Right lung (tissue), 10 donors: ENCODE measurements at places on chromosomes 13 and 19.

DNA sequence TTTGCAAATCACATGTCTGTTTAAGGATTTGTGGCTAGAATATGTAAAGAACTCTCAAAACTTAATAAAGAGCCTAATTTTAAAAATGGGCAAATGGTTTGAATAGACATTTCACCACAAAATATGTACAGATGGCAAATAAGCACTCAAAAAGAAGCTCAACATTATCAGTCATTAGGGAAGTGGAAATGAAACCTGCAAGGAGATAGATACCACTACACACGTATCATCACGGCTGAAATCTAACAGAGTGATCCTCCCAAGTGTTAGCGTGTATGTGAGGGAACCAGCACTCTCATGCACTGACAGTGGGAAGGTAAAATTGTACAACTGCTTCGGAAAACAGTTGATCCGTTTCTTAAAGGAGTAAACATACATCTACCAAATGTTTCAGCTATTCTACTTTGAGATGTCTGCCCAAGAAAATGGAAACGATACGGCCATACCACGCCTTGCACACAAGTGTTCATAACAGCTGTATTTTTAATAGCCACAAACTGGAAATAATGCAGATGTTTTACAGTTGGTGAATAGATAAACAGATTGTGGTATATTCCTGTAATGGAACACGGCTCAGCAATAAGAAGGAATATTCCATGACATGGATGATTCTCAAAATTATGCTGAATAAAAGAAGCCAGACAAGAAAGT, 14.5 kb downstream of the ARHGEF7 start:
- DNase-seq, result no peak

- no peak for DNase-seq
These were observed 141.0 kb downstream of the AKAP11 start for GRCh38 chr13:42412812-42413483.

DNA sequence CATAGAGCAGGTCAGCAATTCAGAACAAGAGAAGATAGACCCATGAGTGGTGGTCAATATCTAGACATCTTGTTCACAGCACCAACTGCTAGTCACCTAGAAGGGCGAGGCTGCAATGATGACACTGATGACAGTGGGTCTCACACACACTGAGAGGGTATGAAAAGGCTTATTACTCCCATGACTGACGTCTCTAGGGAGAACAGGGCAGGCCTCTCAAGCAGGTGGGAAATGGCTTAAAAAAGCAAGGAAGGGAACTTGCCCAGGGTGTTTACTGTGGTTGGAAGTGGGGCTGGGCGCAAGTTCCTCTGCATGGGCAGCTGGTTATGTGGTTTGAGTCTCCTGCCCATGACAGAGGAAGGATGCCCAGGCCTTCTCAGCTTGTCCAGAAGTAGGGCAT, 33.8 kb downstream of the ZNF44 start:
- no peak for DNase-seq

DNA sequence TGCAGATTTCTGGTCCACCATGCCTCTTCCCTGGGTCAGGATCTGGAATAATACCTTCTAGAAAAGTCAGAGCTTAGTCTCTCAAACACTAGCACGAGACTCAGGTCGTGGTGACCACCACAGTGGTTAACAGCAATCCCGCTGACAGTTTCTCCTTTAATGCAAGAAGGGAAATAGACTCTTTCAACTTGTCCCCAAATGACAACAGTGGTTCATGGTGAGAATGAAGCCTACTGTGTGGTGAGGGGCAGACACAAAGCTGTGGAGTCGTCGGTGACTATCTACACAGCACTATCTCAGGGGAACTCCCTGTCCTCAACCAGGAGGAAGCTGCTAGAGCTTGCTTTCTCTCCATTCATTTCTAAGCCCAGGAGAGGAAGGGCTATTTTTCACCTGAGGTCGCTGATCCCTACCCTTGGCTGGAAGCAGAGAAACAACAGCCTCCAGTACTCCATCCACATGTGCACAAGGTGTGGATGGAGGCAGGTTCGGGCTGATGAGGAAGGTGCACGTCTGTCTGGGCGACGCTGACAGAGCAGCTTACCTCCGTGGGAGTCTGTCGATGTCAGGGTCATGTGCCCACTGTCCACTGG, 72.4 kb downstream of the STK24 start:
- DNase-seq, result no peak

GRCh38 chr13:96544957-96545356, 449.3 kb downstream of the OXGR1 start:
- no peak for DNase-seq

DNA sequence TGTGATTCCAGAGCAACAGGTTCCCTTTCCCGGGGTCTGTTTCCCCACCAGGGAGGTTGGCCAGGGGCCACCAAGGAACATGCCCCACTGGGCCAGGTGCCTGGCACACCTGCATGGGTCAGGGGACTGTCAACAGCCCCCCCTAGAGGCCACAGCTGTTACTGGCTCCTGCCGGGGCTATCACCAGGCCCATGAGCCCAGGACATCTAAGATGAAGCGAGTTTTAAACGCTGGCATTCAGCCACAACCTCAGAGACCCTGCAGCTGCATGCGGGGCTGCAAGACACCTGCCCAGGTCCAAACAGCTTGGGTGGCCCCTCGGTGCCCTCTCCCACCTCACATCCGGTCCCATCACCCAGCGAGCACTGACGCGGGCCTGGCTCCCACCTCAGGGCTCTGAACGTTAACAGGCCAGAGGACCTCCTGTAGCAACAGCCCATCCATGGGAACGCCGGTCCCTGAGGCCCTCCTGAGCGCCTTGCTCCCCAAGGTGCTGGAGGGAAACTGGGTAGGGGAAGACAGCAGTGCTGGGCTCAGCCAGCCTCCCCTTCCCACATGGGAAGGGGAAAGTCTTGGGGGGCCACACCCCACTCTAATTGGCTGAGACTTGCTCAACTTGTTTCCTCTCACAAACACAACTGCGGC, 12.0 kb downstream of the KHSRP start:
- peak; percentile 69 for DNase-seq

DNA sequence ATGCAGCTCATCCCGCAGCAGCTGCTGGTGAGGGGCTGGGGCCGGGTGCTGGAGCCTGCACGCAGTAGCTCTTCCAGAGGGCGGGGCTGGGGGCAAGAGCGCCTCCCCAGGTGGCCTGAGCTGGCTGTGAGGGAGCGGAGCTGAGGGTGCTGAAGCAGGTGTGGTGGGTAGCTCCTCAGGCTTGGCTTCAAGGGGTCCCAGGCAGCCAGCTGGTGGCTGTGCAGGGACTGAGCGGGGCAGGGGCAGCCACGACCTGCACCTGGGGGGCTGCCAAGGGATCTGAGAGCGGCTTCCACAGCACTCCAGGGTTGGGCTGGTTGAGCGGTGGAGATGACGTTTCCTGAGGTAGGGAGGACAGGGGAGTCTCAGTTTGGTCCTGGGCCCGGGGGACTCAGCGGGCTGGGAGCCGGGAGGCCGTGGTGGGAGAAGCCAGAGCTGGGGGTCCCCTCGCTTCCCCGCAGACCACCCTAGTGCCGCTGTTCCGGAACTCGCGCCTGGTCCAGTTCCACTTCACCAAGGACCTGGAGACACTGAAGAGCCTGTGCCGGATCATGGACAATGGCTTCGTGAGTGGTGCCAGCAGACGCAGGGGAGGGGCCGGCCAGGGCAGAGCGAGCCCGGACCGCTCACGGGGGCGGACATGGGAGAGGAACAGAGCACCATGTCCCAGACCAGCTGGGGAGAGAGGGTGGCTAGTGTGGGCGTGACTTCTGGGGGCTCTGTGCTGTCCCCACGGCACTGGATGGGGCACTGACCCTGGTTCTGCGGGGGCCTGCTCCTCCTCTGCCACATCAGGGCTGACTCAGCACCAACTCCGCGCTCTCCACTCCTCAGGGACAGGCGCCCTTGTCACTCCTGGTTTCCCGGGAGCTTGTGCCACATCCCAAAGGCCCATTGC, 7.4 kb downstream of the PTOV1 start:
- DNase-seq, result no peak

DNA sequence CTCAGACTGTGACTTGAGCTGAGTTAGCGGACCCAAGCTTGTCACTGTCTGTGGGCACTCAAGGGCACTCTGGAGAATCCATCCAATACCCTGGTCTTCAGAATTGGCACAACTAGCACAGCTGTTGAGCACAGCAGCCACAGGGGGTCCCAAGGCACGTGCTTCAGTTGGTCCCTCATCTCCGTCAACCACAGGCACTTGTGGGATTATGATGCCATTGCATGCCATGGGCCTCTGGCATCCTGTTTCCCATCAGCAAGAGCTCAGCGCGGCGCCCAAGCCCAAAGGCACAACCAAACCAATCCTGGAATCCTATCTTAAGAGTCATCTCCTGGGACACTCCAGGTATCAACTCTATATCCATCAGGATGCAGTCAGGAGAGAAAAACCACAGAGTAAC, 3.7 kb upstream of the B3GNT8 start:
- no peak for DNase-seq

GRCh38 chr19:35355791-35356460, 2.3 kb upstream of the FFAR3 start:
- DNase-seq, result no peak

- DNase-seq, result no peak
These were observed 1417.6 kb downstream of the UQCRFS1 start for GRCh38 chr19:27795369-27795768.

- no peak for DNase-seq
These were observed 5.0 kb upstream of the C19orf33 start for GRCh38 chr19:38298821-38299680.

DNA sequence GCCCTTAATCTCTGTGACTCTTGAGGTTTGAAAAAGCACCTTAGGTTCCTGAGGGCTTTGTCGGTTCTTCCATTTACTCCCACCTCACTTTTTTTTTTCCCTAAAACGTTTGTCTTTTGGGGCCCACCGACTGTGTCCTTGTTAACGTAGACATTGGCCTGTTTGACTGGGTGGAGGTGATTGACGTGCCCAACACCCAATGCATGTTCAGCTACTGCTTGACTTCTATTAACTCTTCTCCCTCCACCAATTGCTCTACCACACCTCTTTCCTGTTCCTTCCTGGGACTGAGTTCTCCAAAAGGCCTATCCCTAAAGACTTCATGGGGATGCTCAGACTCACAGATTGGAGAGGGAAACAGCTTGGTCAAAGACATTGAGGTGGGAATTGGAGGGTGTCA, 17.3 kb downstream of the CKM start:
- DNase-seq, result no peak

DNA sequence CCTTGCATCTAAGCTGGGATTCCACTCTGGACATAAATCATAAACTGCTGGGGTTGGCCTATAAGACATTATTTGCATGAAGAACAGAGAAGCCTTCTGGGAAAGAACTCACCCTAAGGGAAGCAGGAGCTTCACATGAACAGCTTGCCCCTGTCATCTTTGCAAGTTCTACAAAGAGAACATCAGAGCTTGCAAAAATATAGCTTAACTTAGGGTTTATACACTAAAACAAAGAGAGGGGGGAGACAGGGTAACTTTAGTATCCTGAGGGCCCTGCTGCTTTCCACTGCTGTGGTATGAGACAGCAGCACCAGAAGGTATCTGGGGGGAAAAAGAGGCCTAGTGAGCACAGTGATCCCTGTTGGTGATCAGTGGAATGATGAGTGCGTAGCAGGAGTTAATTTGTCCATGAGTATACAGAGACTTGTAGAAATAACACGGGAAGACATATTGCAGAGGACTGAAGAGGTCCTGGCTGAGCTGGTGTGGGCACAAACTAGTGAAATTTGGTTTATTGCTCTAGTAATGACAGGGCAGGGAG, 116.1 kb upstream of the TSC22D1 start:
- no peak for DNase-seq

DNA sequence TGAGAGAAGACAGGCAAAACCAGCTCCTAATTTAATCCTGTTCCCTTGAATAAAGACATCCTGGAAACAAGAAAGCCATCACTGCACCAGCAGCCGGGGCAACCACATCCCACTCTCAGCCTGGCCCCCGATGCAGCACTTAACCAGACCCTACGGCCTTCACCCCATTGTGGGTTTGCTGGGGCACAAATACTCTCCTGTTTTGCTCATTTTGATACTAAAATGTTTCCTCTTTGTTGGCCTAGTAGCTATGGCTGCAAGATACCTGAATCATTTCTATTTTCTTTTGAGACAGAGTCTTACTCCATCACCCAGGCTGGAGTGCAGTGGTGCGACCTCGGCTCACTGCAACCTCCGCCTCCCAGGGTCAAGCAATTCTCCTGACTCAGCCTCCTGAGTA, 28.4 kb downstream of the ANKRD27 start:
- DNase-seq, result no peak
